ENCODE measurements at places on chromosomes 1 and 21.

DNA sequence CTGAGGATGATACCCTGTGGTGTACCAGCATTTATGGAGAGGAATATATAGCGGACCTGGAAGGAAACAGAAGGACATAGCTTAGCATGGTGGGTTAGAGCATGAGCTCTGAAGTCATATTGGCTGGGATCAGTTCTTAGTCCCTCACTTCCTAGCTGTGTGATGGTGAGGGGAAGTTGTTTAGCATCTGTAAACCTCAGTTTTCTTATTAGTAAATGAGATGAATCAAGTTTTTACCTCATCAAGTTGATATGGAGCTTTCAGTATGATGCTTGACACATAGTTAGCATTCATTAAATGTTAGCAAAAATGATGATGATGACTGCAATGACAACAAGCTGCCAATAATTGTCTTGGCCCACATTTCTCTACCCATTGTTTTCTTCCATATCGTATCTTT, 84.8 kb downstream of the NEK7 start:
- no peak for DNase-seq

DNA sequence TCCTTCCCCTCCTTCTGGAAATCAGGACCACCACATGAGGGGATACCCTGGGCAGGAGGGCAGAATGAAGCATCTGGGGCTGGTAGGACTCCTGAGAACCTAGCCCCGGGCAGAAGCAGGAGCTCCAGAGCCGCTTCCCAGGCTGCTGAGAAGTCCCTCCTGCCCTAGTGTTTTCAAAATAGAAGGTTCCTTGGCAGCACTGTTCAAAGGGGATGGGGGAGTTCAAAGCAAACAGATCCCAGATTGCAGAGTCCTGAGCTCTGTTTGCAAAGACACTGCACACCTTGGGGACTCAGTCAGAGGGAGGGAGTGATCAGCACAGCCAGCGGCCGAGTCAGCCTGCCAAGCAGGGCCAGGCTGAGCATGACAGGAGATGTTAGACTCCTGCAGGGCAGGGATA, 177.8 kb downstream of the PTPRU start:
- no peak for DNase-seq

DNA sequence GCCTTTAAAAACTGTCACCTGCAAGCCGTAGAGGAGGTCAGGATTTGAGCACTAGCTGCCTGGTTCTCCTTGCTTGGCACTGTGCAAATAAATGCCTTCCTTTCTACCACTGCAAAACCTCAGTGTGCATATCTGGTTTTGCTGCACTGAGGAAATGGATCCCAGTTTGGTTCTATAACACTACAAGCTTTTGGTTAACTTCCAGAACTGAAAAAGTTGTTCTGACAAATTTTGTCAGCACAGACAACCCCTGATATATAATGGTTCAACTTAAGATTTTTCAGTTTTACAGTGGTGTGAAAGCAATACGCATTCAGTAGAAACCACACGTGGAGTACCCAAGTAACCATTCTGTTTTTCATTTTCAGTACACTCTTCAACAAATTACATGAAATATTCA, 29.8 kb upstream of the GALNT2 start:
- DNase-seq: no peak

DNA sequence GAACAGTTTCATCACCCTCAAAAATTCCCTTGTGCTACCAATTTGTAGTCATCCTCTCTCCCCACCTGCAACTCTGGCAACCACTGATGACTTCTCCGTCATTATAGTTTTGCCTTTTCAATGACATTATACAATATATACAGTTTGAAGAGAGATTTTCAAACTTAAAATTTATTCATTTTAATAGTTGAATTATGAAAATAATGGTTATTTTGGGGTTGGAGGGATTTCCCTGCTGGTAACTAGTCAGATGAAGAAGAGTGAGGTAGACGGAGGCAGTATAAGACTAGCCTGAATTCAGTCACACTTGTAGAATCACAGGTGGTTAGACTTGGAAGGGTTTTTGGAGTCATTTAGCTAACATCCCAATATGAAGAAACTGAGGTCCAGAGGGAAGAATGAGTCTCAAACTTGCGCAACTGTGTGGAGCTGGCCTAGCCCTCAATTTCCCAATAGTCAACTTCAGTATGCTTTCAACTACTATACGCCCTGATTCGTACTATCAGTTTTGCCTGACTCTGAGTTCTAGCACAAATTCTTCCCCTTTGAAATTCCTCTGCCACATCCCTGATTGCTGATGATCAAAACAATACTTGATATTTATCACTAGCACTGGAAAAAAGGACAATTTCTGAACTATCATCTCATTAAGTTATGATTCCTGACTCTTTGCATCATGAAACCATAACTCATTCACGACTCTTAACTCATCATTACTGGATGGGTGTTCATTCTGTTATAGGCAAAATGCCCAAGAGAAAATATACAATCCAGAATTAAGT, 54.2 kb downstream of the VANGL2 start:
- DNase-seq: no peak

DNA sequence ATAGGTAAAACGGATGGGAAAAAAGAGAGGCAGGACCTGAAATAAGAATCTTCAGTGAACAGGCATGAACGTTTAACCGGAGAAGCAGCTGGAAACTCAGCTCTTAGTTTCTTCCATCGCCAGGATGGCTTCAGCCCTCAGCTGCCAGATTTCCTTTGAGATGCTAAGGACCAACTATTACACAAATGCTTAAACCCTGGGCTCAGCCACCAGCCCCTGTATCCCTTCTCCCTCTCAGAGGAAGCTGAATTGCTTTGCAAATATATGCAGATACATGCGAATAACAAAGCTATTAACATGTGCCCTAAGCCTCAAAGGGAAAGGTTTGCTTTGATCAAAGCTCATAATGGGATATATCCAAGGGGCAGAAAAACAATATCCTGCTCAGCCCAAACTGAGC, 515.1 kb downstream of the OMA1 start:
- no peak for DNase-seq

DNA sequence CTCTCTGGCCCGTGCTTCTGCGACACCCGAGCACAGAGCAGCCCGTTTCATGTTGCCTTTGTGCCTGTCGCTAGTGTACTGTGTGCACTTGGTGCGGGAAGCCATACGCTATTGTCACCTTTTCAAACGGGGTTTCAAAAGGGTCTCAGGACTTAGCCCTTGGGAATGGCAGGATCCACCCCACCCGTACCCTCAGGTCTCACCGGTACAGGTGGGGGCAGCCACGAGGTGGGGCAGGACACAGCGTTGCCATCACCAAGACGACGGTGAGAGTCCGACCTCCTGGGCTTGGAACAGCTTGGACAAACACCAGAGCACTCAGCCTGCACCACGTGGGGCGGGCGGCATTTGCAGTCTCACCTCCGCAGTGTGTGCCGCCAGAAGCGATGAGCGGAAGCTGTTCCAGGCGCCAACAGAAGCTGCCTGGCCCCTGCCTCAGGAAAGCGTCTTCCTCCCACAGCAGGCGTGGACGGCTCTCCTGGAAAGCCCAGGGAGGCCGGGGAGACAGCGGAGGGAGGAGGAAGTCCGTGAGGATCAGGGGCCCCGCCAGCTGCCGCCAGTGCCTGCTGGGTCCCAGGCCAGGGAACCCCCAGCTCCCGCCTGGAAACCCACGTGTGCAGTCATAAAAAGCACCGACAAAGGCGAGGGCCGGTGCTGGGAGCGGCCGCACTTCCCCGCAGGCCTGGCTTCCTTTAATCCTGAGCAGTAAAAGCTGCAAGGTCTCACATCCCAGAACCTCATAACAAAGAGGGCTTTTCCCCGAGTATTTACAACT, 131.3 kb upstream of the ARHGEF16 start:
- DNase-seq: no peak

GRCh38 chr1:55916481-55916880, 662.9 kb downstream of the PLPP3 start:
- DNase-seq: no peak

- DNase-seq: no peak
Observed at GRCh38 chr1:46211051-46211450, 7.9 kb downstream of the LURAP1 start.

- DNase-seq: no peak
Observed at GRCh38 chr1:201298396-201299381, 15.4 kb downstream of the PKP1 start.

- no peak for DNase-seq
Observed at GRCh38 chr1:91763252-91763651, 122.7 kb downstream of the TGFBR3 start.

DNA sequence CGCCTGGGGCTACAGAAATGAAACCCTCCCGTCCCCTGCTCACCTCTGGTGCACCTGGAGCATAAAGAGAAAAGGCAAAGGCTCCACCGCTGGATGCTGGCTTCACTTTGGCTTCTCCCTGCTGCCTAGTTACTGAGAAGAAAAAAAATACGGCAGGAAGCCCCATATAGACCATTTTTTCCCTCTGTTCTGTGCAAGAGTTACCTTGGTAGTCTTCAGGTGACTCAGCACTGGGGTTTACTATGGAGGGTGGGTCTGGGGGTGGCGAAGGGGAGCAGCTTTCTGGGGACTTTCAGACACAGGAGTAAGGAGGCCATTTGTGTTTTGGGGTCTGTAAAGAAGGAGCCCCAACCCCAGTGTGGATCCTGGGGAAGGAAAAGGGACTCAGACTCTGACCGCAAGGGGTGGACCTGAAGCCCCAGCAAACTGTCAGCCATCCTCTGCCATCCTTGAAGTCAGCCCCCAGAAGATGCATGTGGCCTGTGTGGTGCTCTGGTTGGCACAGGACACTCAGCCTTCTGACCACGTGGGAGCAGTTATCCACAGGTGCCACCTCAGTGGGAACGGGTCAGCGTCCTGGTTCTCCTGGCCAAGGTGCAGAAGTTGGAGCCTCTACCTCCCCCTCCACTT, 25.9 kb upstream of the EPS8L3 start:
- DNase-seq: no peak

- DNase-seq: no peak
Observed at GRCh38 chr1:18899363-18900049, 2.8 kb downstream of the ALDH4A1 start.

DNA sequence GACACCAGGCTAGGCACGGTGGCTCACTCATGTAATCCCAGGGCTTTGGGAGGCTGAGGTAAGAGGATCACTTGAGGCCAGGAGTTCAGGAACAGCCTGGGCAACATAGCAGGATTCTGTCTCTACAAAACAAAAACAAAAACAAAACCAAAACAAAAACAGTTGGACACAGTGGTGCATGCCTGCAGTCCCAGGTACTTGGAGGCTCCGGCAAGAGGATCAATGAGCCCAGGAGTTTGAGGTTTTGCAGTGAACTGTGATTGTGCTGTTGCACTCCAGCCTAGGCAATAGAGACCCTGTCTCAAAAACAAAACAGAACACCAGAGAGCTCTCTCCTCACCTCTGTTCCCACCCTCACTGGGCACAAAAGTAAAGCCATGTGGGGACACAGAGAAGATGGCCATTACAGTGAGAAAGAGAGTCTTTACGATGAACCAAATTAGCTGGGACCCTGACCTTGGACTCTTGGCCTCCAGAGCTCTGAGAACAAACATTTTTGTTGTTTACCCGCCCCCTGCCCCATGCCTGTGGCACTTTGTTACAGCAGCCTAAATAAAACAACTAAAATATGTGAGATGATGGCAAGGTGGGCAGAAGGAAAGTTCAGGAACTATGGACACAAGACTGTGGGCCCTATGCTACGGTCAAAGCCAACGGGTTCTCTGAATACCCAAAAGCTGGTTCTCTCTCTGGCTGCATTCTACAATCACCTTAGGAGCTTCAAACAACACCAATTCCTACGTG, 9.8 kb downstream of the NADK start:
- no peak for DNase-seq

GRCh38 chr1:24558902-24559791, 3.3 kb downstream of the NCMAP start:
- no peak for DNase-seq

DNA sequence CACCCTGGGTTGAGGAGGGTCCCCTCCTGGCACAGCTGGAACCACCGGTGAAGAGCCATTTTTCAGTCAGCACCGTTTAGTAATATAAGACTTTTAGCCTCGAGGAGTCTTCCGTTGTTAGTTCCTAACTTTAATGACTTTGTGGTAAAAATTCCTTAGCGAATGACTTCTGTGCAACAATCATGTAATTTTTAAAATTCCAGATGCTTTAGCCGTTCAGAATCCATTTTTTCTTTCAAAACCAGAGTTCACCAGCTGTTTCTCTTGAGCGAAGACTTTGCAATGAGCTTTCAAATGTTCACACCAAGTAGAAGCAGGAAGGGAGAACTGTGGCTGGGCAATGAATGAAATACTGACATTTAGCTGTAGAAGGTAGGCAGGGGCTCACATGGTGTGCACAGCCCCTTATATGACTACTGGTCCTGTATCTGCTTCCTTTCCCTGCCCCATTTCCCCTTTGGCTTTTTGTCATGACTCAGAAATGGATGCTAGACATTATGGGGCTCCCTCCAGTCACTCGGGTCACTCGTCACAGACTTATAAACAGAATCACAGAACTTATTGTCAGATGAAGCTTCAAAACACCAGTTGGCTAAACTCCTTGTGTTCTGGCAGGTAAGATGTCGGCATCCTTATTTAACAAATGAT, 4.1 kb downstream of the DISC1 start:
- no peak for DNase-seq

- no peak for DNase-seq
Observed at GRCh38 chr1:208309771-208310170, 65.6 kb upstream of the PLXNA2 start.

GRCh38 chr1:32111789-32112188, 3.9 kb downstream of the KPNA6 start:
- no peak for DNase-seq

DNA sequence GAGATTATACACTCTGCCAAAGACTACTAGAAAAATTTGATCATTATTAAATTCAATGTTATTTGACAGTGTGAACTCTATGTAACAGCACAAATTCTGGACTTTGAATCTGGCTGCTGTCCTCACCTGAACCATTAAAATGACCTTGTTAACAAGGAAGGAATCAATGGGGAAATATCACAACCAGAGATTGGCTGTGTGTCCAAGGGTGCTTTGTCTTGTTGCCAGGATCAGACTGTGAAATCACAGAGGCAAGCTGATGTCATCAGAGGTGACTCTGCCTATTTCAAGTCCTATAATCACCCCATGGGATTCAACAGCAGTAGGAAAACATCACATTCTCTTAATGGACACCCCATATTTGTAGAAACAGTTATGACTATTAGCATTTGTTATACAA, 46.8 kb downstream of the ADAMTS5 start:
- DNase-seq: no peak

DNA sequence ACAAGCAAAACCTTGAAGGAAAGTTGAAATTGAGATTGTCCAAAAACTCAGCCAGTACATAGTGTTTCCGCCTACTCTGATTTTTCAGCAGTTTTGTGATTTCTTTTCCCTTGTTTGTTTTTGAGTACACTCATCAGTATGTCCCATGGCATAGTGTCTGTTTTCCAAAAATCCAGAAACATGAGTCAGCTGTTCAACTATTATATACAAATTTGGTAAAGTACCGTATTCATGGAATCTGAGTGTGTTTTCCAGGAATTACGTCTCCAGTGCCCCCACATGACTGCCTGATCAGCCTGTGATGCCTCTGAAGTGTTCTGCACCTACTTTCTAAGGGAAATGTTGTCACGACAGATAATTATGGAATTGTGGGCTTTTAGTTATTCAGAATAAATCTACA, 186.8 kb downstream of the LTN1 start:
- DNase-seq: no peak

Data from effector memory CD4-positive, alpha-beta T cell (primary cell).